ENCODE measurements at places on chromosomes 2 and 18.

GRCh38 chr18:4024702-4025101, 430.4 kb downstream of the DLGAP1 start:
- no peaks in the 10 kb centered on the region for H3K36me3 ChIP-seq
- no peaks in the 10 kb centered on the region for H3K4me1 ChIP-seq
- DNase-seq: no peak
- H3K27me3 ChIP-seq: no peaks in the 10 kb centered on the region
- no peak overlapping the region for H3K27ac ChIP-seq
- H3K4me3 ChIP-seq: no peak overlapping the region

- no peaks in the 10 kb centered on the region for H3K36me3 ChIP-seq
- no peaks in the 10 kb centered on the region for H3K4me1 ChIP-seq
- H3K4me3 ChIP-seq: no peak overlapping the region
- H3K27ac ChIP-seq: no peak overlapping the region
Observed at GRCh38 chr18:73962256-73962655, 185.4 kb downstream of the FBXO15 start.

- H3K36me3 ChIP-seq: no peaks in the 10 kb centered on the region
- no peak for DNase-seq
- H3K27ac ChIP-seq: no peak overlapping the region
- no peak overlapping the region for H3K4me3 ChIP-seq
- no peaks in the 10 kb centered on the region for H3K27me3 ChIP-seq
Observed at GRCh38 chr2:124999906-125000305, 974.8 kb downstream of the CNTNAP5 start.

DNA sequence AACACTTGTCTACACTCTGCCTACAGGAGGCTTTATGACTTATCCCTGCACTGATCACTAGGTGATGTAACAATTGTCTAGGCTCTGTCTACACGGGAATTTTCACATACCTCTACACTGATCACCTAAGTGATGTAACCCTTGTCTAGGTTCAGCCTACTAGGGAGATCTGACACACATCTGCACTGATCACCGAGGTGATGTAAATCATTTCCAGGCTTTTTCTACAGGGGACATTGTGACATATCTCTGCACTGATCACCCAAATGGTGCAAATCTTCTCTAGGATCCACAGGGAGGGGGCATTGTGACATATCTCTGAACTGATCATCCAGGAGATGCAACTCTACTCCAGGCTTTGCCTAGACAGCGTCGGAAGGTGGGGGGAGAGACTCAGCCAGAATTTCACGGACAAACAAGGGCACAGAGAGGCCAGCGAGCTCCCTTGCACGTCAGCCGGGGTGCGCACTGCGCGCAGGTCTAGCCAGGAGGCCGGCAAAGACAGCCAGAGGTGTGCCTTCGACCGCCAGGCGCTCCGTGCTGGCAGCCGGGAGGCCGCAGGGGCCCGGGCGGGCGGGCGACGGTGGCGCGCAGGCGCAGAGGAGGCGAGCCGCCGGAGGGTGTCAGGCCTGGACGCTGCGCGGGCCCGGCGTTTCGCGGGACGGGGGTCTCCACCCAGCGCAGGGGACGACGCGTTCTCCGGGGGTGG, 46.9 kb upstream of the USP14 start:
- no peak overlapping the region for H3K4me3 ChIP-seq
- no peaks in the 10 kb centered on the region for H3K36me3 ChIP-seq
- no peak overlapping the region for H3K27ac ChIP-seq
- H3K4me1 ChIP-seq: peaks cover 3% of the 10 kb centered on the region

GRCh38 chr2:102229141-102229769, 42.4 kb downstream of the IL1RL2 start:
- H3K4me1 ChIP-seq: peaks cover 26% of the 10 kb centered on the region
- no peak overlapping the region for H3K27ac ChIP-seq
- DNase-seq: no peak
- H3K36me3 ChIP-seq: no peaks in the 10 kb centered on the region

DNA sequence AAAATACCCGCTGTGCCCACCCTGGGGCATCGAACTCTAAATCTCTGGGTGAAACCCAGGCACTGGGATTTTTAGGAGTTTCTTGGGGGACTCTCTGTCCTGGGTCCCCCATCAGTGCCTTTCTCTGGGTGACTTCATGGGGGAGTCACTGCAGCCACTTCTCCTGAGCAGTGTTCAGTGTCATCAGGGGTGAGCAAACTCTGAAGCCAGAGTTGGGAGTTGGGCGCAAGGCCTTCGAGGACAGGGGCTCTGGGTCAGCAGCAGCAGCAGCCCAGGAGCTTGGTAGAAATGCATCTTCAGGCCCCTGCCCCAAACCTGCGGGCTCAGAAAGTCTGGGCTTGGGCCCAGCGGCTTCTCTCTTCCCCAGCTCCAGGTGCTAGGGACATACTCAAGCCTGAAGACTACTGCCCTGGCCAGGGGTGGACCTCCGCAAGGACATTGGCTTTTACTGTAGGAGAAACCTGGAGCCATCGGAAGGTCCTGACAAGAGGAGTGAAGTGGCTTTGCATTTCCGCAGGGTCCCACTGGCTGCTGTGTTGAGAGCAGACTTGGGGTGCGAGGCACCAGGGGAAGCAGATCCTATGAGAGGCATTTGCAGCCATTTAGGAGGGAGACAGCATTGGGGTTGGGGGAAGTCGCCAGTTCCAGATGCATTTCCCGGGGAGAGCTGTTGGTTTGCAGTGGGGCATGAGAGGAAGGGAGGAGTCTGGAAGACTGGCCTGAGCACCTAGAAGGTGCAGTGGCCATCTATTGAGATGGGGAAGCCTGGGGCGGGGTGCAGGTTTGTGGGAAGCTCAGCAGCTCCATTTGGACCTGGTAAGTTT, 51.5 kb upstream of the FAHD2A start:
- DNase-seq: no peak
- no peaks in the 10 kb centered on the region for H3K27me3 ChIP-seq
- no peak overlapping the region for H3K4me3 ChIP-seq
- no peak overlapping the region for H3K27ac ChIP-seq
- H3K4me1 ChIP-seq: no peaks in the 10 kb centered on the region
